ENCODE measurements at places on chromosomes 1 and 21. TPM values are rescaled to one million over a fixed set of nuclear protein-coding genes. Genes with fewer than 3 reads are reported as not detected.

- no peak for DNase-seq
These were observed 36.3 kb upstream of the RWDD3 start for GRCh38 chr1:95197616-95198252.

Gene ELAPOR1
- 0.37 TPM for total RNA-seq

GRCh38 chr1:191882870-191883269 lies 275.4 kb upstream of the RGS18 start:
- no peak for DNase-seq

Gene CCDC185
- total RNA-seq = not detected

DNA sequence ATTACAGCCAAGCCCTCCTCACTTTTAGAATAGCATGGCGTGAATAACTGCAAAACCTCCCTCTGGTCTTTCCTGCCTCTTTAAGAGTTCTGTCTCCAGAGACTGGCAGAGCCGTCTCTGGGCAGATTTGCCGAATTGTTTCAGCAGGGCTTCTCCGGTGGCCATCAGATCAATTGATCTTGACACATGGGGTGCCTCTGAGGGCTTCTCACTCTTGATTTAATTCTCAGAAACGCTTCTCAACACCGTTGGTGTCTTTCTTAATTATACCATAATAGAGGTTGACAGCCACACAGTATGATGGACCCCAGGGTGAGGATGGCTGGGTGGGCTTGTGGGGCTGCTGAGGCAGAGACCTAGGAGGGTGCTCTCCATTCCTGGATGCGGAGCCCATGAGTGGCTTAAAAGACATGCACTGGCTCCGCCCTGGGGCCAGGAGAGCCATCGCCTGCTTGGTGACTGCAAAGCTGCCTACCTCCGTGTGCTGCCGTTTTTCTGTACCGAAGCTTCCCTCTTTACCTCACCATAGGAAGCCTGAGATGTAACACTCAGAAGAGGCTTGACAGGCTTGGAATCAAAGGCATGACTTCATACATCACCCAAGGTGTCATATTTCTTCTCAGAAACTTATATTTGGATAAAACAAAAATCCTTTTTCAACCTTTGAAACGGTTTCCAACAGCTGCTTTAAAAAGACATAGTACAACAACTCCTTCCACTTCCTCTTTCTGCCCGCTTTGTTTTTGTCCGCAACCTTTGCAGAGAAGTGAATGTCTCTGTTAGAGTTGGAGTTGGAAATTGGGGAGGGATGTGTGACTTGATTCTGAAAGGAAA lies 82.9 kb downstream of the GALNT2 start:
- no peak for DNase-seq

Gene THBS3
- 15.9 TPM for total RNA-seq

Gene KIF21B
- 2.2 TPM for total RNA-seq

GRCh38 chr1:189619682-189620332 lies 857.9 kb downstream of the BRINP3 start:
- DNase-seq = no peak

Gene EVA1C
- 17.9 TPM for total RNA-seq

Gene ATP5PO
- total RNA-seq = 125 TPM

Gene FALEC
- not detected for total RNA-seq

DNA sequence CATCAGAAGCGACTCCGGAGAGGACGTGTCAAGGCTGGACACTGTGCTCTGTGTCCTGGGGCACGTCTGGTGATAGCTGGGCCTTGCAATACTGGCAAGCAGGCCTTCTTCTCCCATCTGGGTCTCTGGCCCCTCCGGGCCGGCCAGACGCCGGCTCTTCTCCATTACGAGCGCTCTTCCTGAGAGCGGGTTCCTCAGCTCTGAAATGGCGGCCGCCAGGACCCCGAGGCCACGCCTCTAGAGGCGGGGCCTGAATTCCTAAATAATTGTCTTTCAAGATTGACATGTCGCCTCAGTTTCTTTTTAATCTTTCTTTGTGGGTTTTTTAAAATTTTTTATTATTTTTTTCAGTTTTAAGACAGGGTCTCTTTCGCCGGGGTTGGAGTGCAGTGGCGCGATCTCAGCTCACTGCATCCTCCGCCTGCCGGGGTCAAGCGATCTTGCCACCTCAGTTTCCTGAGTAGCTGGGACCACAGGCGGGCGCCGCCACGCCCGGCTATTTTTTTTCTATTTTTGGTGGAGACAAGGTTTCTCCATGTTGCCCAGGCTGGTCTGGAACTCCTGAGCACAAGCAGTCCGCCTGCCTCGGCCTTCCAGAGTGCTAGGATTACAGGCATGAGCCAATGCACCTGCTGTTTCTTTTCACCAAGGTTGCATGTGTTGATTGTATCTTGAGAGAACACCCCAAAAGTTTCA lies 9.2 kb downstream of the RNF2 start:
- DNase-seq = no peak

DNA sequence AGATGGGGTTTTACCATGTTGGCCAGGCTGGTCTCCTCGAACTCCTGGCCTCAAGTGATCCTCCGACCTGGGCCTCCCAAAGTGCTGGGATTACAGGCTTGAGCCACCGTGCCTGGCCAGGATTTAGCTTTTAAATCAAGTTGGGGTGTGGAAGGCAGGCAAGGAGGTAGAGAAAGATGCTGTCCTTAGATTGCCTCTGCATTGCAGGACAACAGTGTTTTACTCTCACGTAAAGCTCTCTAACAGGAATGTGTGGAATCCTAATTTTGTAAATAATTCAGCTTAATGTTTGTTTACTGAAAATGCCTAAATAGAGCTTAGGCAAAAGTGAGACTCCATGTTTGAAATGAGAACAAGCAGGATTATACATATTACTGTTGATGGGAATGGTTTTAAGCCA lies 29.5 kb upstream of the TGFB2 start:
- DNase-seq = no peak

Gene IL22RA1
- total RNA-seq = not detected

DNA sequence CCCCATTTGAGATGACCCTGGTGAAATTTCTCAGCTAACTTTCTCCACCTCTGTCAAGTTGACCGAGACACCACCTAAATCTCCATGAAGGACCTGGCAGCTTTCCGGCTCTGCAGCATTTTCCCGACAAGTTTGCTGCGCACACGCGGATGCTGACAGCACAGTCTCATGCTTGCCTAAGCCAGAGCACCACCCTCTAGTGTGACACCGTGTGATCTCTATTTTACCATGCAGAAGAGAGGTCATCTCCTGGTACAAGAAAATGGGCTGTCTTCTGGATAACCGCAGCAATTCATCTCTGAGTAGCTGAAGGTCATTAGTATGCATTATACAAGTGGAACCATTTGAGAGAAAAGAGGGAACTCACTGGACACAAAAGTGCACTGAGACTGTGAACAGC lies 38.9 kb upstream of the H6PD start:
- DNase-seq = no peak

Gene HFM1
- 0.14 TPM for total RNA-seq

- no peak for DNase-seq
These were observed 14.5 kb downstream of the NT5C1A start for GRCh38 chr1:39657402-39657801.

DNA sequence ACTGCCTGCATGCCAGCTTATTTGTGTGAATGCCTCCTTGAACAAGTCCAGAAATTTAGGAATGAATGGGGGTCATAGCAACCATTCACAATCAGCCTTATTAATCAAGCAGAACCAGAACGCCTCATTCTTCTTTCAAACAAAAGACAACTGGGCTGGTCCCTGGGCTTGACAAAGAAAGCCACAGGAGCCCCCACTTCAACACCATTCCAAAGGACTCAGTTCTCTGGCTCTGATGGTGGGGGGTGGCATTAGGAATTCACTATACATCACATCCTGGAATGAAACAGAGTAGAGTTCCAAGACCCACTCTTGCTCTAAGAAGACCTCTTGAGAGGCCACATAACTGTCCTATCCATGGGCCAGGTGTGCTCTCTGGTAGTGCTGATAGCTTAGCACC lies 186.6 kb upstream of the ST6GALNAC5 start:
- no peak for DNase-seq

Gene PACC1
- total RNA-seq = 10.6 TPM

- DNase-seq = no peak
These were observed 6.2 kb downstream of the BARHL2 start for GRCh38 chr1:90710579-90711536.

- DNase-seq = no peak
These were observed 13.2 kb downstream of the SLX9 start for GRCh38 chr21:44952929-44953627.

GRCh38 chr1:61604684-61605083 lies 120.3 kb downstream of the TM2D1 start:
- DNase-seq = no peak

Gene C1orf116
- 0.17 TPM for total RNA-seq

- no peak for DNase-seq
These were observed 19.3 kb upstream of the ZNF326 start for GRCh38 chr1:89975540-89976125.

- no peak for DNase-seq
These were observed 4.5 kb downstream of the PATJ start for GRCh38 chr1:61746813-61747212.

DNA sequence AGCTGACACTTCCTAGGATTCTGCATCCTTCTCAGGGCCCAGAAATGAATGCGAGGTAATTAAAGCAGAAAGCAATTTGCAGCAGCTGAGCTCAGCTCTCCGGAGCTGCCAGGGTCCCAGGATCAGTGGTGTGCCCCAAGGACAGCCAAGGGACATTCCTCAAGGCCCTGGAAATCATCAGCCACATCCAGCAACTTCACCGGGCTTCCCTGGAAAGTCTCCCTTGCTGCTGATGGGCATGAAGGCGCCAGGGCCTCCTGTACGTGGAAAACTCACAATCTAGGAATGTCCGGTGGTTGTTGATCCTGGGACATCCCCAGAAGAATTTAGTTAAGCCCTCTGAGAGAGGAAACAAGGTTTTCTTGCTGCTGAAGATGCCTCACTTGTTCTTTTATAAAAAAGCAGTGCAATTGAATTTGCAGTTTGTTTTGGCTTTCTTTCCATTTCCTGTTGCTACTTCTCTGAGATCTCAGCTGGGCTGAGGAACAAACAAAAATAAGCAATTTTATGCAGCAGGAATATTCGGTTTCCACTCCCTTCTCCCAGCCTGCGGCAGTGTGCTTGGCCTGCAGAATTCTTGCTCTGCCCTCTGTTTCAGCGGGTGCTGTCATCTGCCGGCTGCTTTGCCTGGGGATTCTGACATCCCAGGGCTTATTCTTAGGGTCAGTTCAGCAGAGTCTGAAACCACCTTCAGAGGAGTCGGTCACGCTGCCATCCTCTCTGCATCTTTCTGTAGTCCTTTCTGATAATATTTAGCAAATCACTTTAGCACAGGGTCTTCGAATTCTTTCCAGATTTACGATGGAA lies 85.9 kb downstream of the TCP10L start:
- peak; percentile 84 for DNase-seq

DNA sequence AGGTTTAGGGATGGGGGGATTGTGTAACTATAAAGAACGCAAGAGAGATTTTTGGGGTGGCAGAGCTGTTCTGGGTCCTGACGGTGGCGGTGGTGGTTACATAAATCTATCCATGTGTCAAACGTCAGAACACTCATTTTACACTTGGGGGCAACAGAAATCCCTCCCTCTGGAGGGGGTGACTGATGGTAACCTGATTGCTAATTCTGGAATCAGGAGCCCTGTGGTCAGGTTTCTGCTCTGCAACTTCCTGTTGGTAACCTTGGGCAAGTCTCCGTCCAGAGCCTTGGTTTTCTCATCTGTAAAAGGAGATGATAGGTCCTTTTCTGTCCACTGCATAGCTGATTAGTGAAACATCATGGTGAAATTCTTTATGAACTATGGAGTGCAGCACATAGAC lies 40.9 kb downstream of the ALPL start:
- no peak for DNase-seq

- no peak for DNase-seq
These were observed 27.9 kb downstream of the PIK3C2B start for GRCh38 chr1:204466416-204467405.

DNA sequence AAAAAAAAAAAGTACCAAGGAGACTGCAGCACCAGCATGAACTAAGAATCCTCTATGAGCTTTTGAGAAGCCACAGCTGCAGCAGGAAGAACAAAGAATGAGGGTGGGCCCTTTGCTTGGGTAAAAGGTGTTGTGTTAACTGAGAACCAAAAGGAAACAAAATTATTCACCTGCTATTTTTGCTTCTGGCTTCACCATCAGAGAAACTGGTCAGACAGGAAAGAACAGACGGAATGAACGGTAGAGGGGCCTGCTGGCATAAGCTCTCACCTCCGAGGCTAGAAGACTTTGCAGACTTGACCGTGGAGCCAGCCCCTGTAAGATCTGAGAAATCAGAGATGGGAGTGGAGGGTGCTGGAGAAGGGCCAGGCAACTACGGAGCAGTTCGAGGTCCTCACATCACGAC lies 27.6 kb downstream of the IL10RB start:
- no peak for DNase-seq

- DNase-seq = no peak
These were observed 110.8 kb downstream of the EIF4G3 start for GRCh38 chr1:21065851-21066250.

Gene HLX
- 20.8 TPM for total RNA-seq

- no peak for DNase-seq
These were observed 35.4 kb downstream of the KIAA0040 start for GRCh38 chr1:175157200-175157599.

DNA sequence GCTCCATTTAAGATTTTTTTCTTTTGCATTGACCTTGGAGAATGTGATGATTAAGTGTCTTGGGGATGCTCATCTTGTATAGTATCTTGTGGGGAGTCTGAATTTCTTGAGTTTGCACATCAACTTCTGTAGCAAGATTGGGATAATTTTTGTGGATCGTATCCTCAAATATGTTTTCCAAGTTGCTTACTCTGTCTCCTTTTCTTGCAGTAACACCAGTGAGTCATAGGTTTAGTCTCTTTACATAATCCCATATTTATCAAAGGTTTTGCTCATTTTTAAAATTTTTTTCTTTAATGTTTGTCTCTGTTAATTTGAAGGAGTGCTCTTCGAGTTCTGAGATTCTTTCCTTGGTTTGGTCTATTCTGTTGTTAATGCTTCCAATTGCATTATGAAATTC lies 41.7 kb upstream of the ANGPTL1 start:
- no peak for DNase-seq

Gene CLDN17
- total RNA-seq = not detected

Gene SLC45A1
- total RNA-seq = 1.7 TPM
